ENCODE measurements at places on chromosomes 13 and 19.

- DNase-seq = peak; percentile 100
These were observed at the start of gene CACTIN for GRCh38 chr19:3626473-3627350. Gene CACTIN (minus strand): TSS chr19:3626790. CDS start chr19:3626762, 28 bp downstream.

DNA sequence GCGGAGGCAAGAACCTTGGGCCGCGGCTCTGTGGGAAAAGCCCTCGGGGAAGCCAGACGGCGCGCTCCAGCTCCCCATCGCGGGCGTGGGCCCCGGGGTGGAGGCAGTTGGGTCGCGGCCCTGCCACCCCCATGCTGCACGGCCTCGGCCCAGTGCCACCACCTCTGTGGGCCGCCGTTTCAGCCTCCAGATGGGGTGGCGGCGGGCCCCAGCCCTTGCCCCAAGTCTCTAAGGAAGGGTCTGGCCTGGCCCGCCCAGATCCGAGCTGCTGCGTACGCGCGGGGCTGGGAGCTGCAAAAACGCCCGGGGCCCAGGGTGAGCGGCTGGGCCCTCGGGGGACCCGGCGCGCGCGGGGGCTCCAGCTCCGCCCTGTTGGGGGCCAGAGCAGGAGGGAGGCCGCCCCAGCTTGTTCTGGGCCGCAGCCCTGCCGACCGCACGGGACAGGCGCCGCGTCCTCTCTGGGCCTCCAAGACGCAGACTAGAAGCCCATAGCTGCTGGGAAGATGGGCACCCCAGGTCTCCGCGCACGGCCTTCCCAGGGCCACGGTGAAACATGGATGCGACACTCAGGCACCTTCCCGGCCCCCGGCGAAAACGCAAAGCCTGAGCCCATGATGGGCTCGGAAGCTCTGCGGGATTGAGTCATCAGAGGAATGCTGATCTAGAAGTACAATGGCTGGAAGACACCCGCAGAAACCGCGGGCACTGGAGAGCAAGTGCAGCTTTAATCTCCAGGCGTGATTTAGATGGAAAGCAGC, 110.1 kb downstream of the KCTD15 start:
- DNase-seq = peak; percentile 52

- peak; percentile 88 for DNase-seq
These were observed 13.9 kb upstream of the CACNG6 start for GRCh38 chr19:53977429-53977990.

GRCh38 chr13:35649162-35649561, 172.7 kb upstream of the MAB21L1 start:
- no peak for DNase-seq

DNA sequence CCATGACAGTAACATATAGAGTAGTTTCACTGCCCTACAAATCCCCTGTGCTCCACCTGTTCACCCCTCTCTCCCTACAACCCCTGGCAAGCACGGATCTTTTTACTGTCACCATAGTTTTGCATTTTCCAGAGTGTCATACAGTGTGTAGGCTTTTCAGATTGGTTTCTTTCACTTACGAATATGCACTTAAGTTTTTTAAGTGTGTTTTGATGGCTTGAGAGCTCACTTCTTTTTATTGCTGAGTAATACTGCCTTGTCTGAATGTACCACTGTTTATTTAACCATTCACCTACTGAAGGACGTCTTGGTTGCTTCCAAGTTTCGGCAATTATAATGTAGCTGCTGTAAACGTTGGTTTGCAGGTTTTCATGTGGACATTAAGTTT, 175.1 kb downstream of the ITGBL1 start:
- no peak for DNase-seq

DNA sequence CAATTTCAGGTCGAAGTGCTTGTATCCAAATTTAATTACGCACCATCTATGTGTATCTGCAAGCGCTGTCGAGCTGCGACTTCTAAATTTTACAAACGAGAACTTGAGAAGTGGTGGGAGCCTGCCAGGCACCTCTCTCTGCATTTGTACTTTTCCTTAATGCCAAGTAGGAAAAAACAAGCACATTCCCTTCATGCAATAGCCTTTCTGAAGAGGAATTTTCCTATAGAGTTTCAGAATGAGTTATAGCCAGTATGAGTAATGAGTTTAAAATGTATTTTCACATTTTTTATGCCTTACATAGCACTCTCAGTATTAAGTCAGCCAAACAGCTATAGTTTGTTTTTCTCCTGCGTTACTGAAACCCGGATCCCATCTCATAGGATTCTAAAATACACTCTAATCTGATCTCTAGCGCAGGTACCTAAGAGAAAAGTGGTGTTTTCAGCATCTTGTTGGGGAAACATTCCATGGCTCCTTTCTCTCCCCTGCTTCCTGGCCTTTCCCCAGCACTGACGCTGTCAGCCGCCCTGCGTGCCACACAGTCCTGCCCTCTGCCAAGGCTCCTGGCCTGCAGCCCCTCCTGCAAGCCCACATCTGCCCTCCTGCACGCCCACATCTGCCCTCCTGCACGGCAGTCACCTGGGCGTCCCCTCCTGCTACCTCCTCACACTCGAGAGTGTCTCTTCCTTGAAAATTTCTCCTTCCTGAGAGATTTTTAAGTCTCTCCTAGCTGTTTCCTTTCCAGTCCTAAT, 526.9 kb downstream of the MYO16 start:
- peak; percentile 94 for DNase-seq

DNA sequence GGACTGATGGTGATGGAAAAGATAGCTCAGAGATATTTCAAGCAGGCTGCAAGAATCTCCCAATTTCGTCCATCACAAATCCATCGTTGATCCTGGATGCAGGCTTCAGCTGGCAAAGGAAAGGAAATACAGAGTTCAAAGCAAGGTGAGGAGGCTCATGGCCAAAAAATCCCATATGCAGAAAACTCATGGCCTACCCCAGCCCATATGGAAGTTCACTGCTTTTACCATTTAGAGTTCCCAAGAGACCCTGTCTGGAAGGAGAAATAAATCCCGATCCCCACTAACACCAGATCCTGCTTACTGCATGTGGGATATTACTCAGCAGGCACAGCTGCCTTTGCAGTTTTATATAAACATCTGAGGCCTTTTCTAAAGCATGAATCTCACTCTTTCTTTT, 412.9 kb upstream of the SPRY2 start:
- DNase-seq = no peak

- no peak for DNase-seq
These were observed 243.5 kb downstream of the RGCC start for GRCh38 chr13:41700790-41701310.
